ENCODE measurements at places on chromosomes 16 and 17.

GRCh38 chr17:81398832-81399411 is 3.7 kb downstream of the BAHCC1 start:
- no peak for DNase-seq

DNA sequence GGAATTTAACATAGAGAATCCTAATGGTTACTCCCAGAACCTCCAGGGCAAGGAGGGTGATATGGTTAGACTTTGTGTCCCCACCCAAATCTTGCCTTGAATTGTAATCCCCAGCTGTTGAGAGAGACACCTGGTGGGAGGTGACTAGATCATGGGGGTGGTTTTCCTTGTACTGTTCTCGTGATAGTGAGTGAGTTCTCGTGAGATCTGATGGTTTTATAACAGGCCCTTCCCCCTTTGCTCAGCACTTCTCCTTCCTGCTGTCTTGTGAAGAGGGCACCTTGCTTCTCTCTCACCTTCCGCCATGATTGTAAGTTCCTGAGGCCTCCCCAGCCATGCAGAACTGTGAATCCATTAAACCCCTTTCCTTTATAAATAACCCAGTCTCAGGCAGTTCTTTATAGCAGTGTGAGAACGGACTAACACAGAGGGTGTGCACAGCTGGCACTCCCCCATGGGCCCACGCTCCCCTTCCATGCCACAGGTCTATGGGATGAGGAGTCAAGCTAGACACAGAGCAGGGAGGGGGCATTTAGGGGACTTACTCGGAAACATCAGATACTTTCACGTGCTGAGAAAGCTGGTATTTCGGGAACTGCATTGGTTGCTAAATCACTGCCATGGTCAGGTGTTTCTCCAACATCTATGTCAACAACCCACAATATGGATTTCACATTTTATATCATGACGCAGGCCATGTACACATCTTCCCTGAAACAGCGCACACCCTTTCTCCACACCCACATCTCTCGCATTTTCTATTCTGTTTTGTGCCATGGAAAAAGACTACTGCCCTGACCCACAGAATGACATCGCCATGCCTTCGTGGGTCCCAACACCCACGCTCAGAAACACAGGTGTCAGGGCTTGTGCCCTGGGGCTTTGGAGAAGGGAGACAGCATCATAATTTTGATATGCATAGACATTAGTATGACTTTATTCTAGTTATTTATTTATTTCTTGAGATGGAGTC is 199.1 kb upstream of the GSE1 start:
- no peak for DNase-seq

DNA sequence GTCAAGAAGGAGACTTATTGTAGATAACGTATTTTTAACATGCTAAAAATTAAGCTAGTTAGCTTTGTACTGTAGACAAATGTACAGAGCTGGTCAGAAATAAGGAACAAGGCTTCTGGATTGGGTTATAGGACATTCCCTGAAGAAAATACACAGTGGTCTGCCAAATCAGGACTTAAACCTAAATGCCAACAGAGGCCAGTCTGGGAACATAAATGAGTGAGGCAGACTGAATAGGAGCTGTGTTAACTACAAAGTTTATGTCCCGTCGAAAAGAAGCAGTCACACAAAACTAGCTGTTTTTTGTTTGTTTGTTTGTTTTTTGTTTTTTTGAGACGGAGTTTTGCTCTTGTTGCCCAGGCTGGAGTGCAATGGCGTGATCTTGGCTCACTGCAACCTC is 120.4 kb upstream of the C17orf78 start:
- no peak for DNase-seq

DNA sequence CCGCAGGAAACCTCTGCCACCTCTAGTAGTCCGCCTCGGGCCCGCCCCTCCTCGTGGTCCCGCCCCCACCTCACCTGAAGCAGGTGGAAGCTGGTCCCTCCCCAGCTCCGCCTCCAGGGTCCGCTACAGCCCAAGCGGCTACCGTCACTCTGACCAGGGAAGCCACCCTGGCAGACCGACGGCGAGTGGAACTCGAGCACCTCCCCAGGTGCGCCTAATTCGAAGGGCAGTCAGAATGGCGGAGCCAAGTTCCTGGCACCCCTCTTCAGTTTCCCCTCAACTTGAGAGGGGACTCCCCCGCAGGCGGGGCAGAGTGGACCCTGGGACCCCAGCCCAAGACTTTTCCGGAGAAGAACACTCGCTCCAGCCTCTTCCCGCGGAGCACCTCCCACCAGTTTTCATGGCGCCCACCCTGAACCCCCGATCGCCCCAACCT is 507 bp downstream of the FHOD1 start:
- no peak for DNase-seq

- DNase-seq, result no peak
These were observed 31.0 kb downstream of the CPNE2 start for GRCh38 chr16:57123216-57123973.

- no peak for DNase-seq
These were observed 51.5 kb downstream of the CPPED1 start for GRCh38 chr16:12752159-12752558.

DNA sequence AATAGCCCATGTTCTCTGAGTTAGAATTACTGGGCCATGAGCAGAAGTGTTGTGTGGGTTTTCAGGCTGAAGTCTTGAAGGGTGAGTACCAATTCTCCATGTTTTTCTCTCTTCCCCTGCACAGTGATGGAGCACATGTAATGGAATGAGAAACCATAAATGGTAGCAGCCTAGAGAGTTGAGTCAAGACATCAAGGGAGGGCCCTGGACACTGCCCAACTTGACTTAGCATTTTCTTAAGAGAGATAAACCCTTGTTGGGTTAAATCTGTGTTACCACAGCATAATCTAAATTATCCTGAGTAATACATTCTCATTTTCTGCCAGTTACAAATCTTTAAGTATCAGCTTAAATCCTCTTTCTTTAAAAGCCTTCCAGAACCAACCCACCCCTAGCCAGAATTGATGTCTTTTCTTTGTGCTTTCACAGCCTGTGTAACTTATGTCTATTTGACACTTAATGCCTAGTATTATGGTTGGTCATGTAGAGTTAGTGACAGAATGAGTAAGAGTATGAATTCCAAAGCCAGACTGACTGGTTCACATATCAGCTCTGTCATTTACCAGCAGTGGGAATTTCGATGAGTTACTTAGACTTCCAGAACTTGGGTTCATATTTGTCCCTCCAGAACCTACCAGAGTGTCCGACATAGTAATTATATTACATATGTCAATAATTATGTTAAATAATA is 27.0 kb upstream of the RGS9 start:
- no peak for DNase-seq

- no peak for DNase-seq
These were observed 397.4 kb downstream of the CA10 start for GRCh38 chr17:51761105-51761504.

DNA sequence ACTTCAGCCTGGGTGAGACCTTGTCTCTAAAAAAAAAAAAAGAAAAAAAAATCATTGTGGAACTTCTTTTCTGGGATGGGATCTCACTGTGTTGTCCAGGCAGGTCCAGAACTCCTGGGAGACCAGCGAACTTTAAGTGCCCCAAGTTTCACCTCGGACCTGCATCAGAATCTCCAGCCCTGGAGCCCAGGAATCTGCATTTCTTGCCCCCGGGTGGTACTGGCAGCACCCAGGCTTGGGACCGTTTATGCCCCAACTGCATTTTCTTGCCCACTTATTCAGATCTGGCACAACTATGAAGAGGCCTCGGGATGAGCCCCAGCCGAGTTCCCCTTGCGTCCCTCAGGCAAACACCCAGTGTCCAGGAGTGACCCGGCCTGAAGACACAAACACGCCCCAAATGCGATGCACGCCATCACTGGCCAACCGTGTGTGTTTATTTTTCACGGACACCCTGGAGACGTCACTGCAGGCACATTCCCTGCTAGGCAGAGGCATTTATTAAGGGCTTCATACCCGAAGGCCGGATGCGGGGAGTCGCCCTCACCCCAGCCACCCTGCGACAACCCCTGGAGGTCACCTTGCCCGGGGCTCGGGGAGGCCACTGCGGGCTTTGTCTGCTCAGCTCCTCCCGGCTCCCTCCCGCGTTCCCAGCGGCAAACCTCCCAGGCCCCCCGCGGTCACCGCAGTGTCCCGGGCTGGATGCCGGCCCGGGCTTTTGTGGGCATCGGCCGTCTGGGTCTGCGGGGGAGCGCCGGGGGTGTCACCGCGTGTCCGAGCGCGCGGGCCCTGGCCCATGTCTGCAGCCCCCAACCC is 684 bp upstream of the SPIRE2 start:
- no peak for DNase-seq

GRCh38 chr16:27256861-27257260 is 11.7 kb downstream of the NSMCE1 start:
- no peak for DNase-seq

- no peak for DNase-seq
These were observed 649 bp downstream of the GSE1 start for GRCh38 chr16:85613604-85614337.

DNA sequence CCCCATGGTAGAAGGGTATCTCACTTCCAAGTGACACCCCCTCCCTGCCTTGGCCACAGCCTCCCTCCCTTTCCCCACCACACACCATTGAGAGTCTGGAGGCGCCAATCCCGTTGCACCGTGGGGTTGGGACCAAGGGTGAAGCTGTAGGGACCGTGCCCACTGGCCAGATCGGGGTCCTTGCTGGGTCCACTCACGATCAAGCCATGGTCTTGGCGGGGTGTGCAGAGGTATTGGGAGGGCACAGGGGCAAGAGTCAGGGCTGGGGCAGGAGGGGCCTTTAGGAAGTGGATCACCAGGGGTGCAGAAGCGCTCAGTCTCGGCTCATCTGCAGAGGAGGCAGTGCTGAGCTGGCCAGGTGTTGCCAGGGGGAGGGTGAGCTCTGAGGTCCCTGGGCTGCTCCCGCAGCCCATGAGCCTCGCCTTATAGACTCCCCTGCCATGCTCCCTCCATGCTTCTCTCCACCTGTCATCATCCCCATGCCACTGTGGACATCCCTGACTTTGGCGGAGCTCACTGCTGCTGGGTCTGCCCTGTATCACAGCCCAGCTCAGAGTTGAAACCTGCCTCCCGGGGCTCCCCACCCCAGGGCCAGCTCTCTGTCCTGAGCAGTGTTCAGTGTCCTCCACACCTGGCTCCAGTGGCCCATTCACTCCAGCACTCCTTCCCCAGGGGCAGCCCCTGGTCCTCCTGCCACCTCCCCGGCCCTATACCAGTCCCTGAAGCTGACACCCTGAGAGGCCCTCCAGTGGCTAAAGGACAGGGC is 8.3 kb downstream of the CDH16 start:
- DNase-seq, result no peak

DNA sequence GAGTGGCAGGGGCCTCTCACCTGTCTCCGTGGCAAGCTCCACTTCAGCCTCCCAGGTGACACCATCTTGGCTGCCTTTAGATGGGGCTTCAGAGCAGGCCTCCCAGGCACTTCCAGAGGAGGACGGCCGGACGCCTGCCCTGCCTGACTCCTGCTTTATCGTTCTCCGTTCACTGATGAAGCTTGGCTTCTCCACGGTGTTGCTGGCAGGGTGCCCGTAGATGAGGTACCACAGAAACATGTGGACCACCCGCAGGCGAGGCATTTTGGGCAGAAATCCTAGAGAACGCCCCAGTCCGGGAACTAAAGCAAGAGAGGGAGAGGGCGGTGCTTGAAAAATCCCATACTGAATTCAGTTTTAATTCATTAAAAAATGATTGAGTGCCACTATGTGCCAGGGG is 54.5 kb downstream of the GTF3C1 start:
- no peak for DNase-seq

DNA sequence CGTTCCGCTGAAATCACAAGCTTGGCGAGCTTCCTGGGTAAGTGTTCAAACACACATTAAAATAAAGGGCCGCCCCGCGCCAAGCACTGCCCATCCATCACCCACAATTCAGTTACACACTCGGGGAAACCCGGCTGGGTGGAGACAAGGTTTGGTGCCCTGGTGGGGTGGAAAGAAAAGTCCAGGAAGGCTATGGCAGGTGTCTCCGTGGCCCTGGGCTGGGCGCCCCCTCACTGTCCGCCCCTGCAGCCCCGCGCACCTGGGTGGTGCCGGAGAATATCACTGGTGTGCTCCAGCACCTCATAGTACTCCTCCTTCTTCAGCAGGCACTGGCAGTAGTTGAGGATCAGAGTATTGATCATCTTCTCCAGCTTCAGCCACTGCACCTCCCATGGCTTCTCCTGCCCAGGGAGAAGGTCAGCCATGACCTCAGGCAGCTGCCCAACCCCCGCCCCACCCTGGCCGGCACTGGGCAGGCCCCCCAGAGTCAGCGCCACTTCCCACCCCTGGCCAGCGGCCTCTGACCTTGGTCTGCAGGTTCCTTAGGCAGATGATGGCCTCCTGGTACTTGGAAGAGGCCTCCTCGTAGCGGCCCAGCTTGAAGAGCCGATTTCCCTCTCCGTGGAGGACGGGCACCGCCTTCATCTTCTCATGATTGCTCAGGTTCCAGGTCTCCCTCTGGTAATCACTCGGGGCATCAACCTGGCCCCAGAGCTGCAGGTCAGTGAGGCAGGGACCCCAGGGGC is 8.4 kb downstream of the AIPL1 start:
- DNase-seq, result no peak

DNA sequence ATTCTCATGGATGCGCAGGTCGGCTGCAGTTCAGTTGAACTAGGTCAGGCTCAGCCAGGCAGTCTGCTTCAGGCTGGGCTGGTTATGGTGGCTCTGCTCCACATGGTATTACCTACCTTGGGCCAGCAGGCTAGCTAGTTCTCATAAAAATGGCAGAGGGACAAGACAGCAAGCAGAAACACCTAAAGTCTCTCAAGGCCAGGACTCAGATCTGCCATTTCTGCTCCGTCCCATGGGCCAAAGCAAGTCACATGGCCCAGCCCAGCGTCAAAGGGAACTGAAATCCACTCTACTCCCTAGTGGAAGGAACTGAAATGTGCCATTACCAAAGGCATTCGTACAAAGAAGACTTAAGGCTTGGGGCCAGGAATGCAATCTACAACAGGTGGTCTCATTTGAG is 160.0 kb downstream of the TMEM132E start:
- no peak for DNase-seq

- no peak for DNase-seq
These were observed 90.1 kb upstream of the GSE1 start for GRCh38 chr16:85522842-85523601.

- DNase-seq, result no peak
These were observed 82.6 kb downstream of the CACNG1 start for GRCh38 chr17:67126983-67127382.

DNA sequence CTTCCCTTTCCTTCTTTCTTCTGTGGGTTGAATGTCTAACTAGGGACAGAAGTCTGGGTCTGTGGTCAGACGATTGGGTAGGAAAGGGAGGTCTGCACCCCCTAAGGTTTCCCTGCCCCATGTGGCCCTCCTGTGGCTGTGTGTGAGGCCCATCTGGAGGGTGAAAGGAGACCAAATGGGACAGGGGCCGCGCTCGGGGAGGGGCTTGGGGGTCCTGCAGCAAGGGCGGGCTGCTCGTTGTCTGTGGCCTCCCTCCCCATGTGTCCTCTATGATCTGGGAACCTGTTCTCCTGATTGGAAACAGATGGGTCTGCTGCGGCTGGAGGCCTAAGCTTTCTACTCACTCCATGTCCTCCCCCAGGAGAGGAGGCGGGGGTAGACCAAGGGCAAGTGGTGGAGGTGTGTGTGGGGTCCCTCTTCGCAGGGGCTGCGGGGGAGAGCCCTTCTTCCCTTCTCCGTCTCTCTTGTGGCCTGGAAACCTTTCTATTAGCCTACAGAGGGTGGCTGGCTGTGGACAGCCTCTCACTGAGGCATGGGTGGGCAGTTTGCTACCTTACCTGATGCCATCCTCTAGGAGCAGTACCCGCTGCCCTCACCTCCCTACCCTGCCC is 18.6 kb downstream of the IGFBP4 start:
- DNase-seq, result no peak
